Testis (tissue), 5 donors: ENCODE measurements at places on chromosomes 16 and 17. TPM values are rescaled to one million over a fixed set of nuclear protein-coding genes. Genes with fewer than 3 reads are reported as not detected.

DLX3 gene
- 1.0 TPM for polyA plus RNA-seq

DNA sequence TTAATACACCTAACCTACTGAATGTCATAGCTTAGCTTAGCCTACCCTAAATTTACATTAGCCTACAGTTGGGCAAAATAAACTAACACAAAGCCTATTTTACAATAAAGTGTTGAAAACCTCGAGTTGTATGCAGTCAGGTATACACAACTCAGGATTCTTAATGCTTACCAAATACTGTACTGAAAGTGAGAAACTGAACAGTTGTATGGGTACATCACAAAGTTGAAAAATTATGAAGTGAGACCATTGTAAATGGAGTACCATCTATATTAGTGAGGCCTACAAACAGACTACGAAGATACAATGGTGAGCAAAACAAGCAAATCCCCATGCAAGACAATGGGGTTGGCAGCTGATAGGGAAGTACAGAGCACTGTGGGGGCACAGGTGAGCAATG, 79.7 kb downstream of the VAT1L start:
- DNase-seq, result no peak

DNA sequence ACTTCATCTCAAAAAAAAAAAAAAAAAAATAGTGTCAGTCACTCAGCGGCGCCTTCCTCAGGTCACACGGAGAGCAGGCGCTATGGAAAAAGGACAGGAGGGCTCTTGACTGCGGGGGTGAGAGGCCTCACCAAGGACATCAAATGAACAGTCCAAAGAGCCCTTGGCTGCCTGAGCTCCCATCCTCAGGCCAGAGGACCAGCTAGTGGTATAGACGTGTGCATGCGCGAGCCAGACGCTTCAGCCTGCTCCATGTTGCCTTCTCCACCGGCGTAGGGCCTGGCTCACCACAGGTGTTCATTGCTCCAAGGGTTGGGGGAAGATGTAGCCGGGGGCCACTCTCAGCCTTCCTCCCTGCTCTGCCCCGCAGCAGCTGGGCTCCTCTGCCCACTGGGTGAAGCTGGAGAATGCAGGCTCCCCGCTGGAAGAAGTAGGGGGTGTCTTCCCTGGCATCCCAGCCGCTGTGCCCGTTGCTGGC, 65.8 kb upstream of the PLCG2 start:
- DNase-seq, result no peak

GRCh38 chr16:69003500-69003899, 102.0 kb upstream of the HAS3 start:
- DNase-seq, result no peak

GRCh38 chr17:78148286-78149016, 2.3 kb downstream of the C17orf99 start:
- DNase-seq, result no peak

DNA sequence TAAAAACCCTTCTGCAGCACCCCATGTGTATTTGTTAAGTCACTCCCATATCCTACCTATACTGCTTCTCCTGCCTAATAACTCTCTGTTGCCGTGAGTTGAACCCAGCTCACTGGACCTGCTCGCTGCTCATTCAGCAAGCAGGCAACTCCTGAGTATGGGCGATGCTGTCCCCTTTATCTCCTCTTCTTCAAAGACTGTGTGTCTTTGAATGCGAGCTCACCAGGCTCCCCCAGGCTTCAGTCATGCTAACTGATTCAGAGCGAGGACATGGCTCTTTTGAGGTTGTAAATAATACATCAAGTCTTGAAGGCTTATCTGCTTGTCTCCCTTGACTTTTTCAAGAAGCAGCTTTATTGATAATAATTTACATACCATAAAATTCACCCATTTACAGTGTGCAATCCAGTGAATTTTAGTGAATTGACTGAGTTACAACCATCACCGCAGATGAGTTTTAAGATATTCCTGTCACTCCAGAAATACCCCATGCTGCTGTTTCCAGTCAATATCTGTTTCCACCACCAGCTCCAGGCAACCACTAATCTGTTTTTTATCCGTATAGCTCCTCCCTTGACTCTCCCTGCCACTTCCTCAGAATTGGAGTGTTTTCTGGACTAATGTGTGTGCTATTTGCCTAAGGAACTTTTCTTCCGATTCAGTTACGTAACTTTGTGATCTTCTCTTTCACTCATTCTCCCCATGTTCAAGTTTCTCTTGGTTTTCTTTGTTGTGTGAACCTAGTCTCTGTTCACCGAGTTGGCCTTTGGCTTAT, 132.2 kb downstream of the SPECC1 start:
- DNase-seq, result no peak

DNA sequence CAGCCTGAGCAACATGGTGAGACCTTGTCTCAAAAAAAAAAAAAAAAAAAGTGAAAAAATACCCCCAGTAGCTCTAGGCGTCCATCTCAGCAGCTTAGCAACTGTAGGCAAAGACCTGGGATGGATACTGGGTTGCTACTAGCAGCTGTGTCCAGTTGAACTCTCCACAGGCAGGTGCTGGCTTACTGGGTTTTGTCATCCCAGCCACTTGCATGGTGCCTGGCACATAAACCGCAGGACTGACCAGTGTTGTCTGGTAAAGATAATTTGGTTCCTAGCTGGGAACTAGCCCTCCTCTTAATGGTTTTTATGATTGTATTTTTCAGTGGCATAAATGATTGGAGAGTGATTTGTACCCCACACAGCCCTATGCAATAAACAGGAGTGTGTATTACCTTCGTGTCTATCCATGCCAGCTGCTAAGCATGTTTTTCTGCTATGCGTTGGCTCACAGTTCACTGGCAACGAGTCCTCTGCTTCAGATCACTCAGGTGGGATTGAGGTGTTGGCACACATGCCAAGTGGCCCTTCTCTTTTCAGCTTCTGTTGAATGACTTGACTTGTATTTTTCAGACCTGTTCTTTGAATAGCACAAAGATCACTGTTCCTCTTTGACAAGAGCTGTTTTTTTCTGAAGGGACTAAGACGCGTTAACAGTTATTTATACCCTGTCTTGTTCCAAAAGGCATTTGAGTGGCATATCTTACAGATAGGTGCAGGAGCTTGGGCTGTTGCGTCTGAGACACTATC, 352.9 kb downstream of the SNX29 start:
- DNase-seq, result no peak

GRCh38 chr17:4573669-4574068, 10.7 kb upstream of the SMTNL2 start:
- peak; percentile 89 for DNase-seq

- no peak for DNase-seq
Observed at GRCh38 chr17:80585890-80586845, 41.5 kb downstream of the RPTOR start.
